ENCODE measurements at places on chromosomes 7 and 10.

GRCh38 chr10:14022954-14023672 lies 307.6 kb downstream of the FRMD4A start:
- DNase-seq: no peak

- no peak for DNase-seq
These were observed 24.2 kb downstream of the UPP1 start for GRCh38 chr7:48113275-48113674.

DNA sequence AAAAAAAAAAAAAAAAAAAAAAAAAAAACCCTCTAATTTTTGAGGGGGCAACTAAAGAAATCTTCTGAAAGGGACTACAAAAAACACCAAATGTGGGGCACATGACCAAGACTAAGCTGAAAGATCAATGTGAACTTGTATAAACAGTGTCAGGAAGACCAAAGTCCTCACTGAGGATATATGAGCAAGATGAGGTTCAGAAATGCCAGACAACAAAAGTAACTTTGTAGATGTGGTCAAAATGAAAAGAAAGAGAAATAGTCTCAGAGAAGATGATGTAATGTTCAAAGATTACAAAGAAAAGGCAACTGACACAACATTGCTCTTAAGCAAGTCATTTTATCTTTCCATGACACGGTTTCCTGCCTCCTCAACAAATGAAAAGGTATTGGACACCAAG lies 48.7 kb upstream of the PTPRZ1 start:
- no peak for DNase-seq

- no peak for DNase-seq
These were observed 92.6 kb downstream of the LRRC4 start for GRCh38 chr7:127938588-127938987.

- DNase-seq: no peak
These were observed 179.3 kb downstream of the TRIL start for GRCh38 chr7:28778786-28779185.

DNA sequence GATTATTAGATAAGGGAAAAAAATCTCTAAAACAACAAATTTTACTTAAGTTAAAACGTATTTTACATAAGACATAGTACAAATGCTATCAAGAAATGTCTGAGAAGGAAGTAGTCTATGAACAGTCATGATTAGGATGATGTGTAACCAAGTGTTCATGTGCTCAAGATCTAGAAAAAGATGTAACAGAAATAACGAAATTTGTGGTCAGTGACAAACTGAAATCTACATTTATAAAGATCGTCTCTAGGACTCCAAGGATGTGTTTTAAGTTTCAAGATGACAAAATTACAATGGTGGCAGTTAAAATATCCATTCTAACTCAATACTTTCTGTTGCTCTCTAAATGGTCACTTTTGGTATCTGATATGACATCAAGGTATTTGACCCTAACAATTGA lies 17.2 kb downstream of the PPP3CB start:
- no peak for DNase-seq

- no peak for DNase-seq
These were observed 51.5 kb downstream of the RBM17 start for GRCh38 chr10:6140141-6140841.

GRCh38 chr10:12823328-12823727 lies 178.2 kb downstream of the CCDC3 start:
- no peak for DNase-seq

DNA sequence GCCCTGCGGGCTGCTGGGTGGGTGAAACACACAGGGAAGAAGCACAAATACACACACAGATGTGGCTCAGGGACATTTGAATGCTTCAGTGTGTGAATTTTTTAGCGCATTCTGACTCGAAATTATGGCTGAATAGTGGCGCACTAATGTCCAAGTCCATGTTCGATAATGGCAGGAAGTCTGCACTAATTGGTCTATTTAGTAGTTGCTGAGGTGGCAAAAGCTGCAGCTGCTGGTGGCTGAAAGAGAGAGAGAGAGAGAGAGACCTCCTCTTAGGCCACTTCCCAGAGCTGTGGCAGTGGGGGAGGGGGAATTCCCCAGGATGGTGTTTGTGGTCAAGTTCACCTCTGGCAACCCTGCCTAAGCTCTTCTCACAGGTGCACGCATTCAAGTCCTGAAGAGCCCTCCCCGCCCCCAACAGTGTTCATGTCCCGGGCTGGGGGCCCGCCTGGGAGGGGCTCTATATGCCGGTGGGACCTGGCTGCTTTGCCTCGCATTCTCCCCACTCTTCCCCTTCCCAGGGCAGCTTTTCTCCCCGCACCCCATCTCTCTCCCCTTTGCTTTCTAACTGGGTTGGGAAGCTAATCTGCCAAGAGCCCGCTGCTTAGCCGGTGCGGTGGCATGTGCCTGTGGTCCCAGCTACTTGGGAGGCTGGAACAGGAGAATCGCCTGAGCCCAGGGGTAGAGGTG lies 6.0 kb upstream of the MNX1 start:
- DNase-seq: no peak

- no peak for DNase-seq
These were observed 38.6 kb downstream of the CDC14C start for GRCh38 chr7:48962821-48963505.

- DNase-seq: no peak
These were observed 17.1 kb downstream of the ARHGAP21 start for GRCh38 chr10:24706479-24707118.

GRCh38 chr7:101179117-101179516 lies 976 bp downstream of the NAT16 start:
- no peak for DNase-seq

DNA sequence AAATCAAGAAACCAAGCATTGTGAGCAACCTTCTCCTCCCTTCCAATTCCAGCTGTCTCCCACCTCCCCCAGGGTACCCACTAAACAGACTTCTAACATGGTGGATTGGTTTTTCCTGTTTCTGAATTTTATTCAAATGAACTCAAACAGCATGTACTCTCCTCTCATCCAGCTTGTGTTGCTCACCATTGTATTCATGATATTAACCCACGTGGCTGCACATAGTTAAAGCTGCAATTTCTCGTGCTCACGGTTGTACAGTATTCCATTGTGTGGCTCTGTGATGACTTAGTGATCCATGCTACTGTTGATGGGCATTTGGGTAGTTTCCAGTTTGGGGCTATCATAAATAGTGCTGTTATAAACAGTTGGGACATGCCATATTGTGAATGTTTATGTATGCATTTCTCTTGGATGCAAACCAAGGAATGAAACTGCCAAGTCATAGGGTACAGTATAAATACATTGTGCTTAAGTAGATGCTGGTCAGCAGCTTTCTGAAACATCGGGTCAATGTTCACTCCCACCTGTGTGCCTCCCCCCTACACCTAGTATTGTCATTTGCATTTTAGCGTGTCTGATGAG lies 124.3 kb downstream of the CACNB2 start:
- no peak for DNase-seq

DNA sequence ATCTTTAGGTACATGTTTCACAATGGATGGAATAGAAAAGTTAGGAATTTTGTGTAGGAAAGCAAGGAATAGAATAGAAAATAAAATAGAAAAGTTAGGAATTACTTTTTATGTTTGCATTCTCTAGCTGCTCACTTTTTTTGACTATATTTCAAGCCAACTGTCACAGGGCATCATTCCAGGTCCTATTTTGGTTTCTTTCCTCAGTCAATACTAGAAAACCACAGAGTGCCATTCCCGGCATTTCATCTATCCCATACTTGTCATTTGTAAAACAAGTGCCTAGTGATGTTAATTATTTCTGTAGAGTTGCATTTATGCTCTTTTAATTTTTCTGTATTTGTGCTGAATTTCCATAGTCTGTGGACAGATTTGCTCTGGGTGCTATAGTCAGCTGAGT lies 66.2 kb downstream of the SDK1 start:
- DNase-seq: no peak

GRCh38 chr10:100318207-100318606 lies 11.8 kb downstream of the PKD2L1 start:
- DNase-seq: no peak

DNA sequence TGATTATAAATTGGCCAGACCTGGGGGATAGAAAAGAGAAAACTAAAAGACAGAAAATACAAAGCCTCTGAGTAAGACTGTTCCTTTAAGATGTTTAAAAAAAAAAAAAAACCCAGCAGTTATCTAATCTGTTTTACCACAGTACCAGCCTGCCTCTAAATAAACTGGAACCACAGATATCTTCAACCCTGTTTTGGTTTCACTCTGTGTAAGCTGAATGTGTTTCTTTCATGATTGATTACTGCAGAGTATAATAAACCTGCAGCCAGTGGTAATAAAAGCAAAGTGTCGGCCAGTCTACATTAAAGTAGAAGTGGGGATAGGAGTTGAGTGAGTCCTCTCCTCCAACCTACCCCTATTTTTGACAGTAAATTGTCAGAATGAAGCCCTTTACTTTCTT lies 40.6 kb downstream of the MGAM2 start:
- no peak for DNase-seq

DNA sequence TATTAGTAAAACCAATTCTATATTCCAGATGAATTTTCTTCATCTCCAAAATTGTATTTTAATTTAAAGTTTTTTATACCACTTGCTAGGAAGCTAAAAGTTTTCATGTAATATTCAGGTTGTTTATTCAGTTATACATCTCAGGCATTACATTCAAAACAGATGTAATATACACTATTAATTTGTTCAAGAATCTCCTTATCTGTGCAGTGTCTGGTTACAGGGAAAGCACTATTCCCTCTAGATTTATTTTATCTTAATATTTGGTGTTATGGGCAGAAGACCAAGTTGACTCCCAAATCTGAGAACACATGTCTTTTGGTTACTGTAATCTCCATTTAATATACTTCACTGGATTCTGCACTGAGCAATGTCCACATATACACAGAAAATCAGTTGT lies 953.4 kb downstream of the ANKRD7 start:
- no peak for DNase-seq

DNA sequence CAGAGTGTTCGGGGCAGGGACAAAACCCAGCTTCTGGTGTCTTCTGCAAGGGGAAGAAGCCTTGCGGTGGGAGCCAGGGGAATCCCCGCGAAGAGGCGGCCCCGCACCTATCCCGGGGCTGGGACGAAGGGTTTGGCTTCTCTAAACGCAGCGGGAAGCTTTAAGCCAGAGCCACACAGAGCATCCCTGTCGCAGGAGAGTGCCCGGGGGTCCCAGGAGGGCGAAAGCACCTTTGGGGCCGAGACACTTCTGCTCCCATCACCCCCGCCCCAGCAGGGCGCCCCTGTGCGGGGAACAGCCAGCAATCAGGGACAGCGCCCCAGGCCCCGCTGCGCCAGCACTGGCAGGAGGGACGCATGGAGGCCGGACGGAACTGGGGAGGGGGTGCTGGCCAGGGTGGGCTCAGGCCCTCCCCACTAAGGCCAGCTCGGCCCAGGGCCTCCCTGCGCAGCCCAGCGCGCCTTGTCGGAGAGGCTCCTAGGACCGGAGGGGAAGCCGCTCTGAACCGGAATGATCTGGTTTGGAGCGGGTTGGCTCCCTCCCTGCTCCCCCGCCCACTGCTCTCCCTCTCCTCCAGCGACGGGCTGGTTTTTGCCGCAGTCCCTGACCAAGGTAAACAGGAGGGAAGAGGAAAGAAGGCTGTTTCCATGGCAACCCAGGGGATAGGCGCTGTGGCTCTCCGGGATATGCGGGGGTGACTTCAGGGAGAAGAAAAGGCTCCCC lies 63.9 kb downstream of the TMEM209 start:
- no peak for DNase-seq

GRCh38 chr7:36765605-36766004 lies 41.3 kb upstream of the AOAH start:
- no peak for DNase-seq

GRCh38 chr7:107007007-107007891 lies 37.3 kb upstream of the PRKAR2B start:
- no peak for DNase-seq

DNA sequence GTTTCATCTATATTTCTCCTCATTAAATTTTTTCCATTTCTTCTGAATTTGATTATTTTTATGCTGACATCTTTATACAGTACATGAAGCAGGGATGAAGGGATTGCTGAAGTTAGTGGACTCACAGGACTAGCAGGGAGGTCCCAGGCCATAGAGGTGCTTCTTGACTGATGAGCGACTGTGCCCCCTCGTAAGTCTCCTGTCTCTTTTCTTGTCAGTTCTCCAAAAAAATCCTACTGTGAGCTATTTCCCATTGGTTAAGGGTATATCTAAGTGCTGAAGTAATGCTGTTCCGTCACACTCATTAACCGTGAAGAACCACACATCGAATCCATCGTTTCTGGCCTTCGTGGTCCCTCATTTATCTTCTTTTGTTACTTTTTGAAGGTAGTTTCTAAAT lies 27.7 kb downstream of the HECW1 start:
- DNase-seq: no peak

- no peak for DNase-seq
These were observed 1004.0 kb upstream of the C7orf33 start for GRCh38 chr7:147586526-147586925.

DNA sequence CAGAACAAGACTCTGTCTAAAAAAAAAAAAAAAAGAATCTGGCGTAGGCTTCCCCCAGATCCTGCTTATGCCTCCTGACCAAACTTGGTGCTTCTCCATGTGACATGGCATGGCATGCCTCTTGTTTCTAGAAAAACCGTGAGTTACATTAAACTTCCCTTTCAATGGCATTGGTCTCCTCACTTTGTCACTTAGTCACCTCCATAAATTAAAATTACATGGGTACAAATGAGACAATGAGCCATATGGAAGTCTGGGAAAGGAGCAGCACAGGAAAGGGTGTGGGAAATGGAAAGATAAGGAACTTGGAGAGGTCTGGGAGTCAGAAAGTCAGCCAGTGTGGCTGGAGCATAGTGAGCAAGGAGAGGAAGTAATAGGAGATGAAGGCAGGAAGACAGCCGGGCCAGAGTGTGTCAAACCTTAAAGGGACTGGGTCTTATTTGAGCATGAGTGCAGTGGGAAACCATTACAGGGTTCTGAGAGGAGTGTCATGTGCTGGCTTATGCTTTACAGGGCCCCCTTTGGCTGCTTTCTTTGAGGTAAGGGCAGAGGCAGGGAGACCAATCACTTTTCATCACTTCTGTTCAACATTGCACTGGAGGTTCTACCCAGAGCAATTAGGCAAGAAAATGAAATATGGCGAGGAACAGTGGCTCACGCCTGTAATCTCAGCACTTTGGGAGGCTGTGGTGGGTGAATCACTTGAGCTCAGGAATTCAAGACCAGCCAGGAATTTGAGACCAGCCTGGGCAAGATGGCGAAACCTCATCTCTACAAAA lies 21.3 kb upstream of the ZMIZ2 start:
- DNase-seq: no peak

DNA sequence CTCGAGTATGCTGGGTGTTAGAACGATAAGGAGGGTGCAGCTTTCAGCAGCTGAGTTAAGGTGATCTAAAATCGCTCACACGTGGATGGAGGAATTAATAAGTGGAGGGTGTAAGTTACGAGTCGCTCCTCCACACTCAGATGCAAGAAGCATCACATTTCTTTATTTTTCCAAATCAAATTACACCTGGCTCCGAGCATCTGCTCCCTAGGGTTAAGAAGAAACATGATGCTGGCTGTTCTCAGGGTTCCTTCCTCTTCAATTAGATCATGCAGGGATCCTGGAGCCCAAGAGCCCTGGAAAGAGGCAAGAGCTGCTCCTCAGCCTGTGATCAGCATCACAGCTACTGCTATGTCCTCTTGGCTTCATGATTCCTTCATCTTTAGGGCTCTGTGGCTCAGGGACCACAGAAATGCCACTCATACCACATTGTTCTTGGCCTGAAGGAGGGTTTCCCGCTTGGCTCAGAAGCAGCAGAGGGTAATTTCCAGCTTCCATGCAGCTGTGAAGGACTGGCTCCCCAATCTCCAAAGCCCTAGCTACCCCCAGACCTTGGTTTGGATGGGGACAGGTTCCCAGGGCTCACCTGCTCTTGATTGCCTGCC lies 235.9 kb upstream of the ZNF32 start:
- no peak for DNase-seq

Measured in stimulated activated CD8-positive, alpha-beta memory T cell treated with anti-CD3 and anti-CD28 coated beads, Interleukin-15, amount 100 ng/mL, for 1 hour (primary cell).